ENCODE measurements at places on chromosomes 2 and 18. TPM values are rescaled to one million over a fixed set of nuclear protein-coding genes. Genes with fewer than 3 reads are reported as not detected.

DNA sequence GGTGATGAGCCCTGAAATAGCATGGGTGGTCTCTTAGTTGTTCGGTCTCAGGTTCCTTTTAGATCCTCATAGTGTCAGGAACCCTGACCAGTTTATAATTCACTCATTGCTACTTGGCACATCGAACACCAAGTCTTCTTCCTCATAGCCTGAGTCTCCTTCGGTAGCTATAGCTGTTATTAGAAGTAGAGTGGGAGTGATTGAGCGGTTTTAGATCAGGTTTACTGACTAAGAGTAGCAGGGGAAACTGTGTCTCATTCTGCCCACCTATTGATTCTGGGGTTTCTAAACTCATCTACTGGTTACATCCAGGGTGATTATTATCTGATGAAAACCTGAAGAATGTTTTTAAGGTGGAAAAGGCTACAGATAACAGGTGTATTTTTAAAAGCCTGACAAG lies 114.6 kb downstream of the SETBP1 start:
- H3K4me3 ChIP-seq = no peak overlapping the region
- no peaks in the 10 kb centered on the region for H3K27me3 ChIP-seq
- H3K36me3 ChIP-seq = no peaks in the 10 kb centered on the region

- H3K27ac ChIP-seq = no peak overlapping the region
- H3K4me3 ChIP-seq = no peak overlapping the region
- peak; percentile 27 for DNase-seq
Measured at GRCh38 chr2:48132271-48132625, 225.9 kb upstream of the FBXO11 start.

IL1B gene
- 27.4 TPM for total RNA-seq

GRCh38 chr2:95007031-95007609 lies 18.4 kb upstream of the MAL start:
- H3K4me1 ChIP-seq = no peaks in the 10 kb centered on the region
- H3K4me3 ChIP-seq = no peak overlapping the region
- no peak overlapping the region for H3K27ac ChIP-seq
- H3K36me3 ChIP-seq = no peaks in the 10 kb centered on the region

PSME4 gene
- 80.5 TPM for total RNA-seq

- H3K36me3 ChIP-seq = no peaks in the 10 kb centered on the region
- no peak overlapping the region for H3K27ac ChIP-seq
- peak overlapping the region; percentile 4 for H3K4me3 ChIP-seq
- no peaks in the 10 kb centered on the region for H3K4me1 ChIP-seq
Measured at GRCh38 chr2:228681426-228681825, 499.9 kb upstream of the SPHKAP start.

CXCR1 gene
- total RNA-seq = 1.3 TPM

DNA sequence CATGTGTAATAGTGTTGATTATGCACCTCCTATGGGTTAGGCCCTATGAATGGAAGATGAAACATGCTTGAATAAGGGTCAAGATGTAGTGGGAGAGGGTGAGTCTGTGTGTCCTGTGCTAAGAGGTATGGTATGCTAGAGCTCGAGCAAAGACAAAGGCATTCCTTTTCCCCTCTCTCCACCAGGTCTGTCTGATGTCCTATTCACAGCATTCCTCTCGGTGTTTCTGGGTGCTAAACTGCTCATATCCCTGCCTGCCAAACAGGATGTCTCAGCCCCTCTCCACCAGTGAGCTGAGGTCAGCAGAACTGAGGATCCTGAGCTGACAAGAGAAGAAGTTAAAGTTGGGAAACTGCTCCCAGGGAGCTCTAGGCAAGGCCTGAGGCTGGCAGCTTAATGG lies 344.9 kb downstream of the TSN start:
- H3K36me3 ChIP-seq = no peaks in the 10 kb centered on the region
- H3K27me3 ChIP-seq = no peaks in the 10 kb centered on the region
- H3K27ac ChIP-seq = no peak overlapping the region
- no peak overlapping the region for H3K4me3 ChIP-seq
- no peaks in the 10 kb centered on the region for H3K4me1 ChIP-seq
- DNase-seq = no peak

GLI2 gene
- total RNA-seq = 3.3 TPM

SLC40A1 gene
- 154 TPM for total RNA-seq

CLASP1 gene
- 44.5 TPM for total RNA-seq

FOXI3 gene
- total RNA-seq = not detected

GRCh38 chr18:5091741-5092140 lies 105.3 kb downstream of the AKAIN1 start:
- H3K4me3 ChIP-seq = no peak overlapping the region
- DNase-seq = no peak
- H3K27me3 ChIP-seq = no peaks in the 10 kb centered on the region
- no peaks in the 10 kb centered on the region for H3K4me1 ChIP-seq
- H3K27ac ChIP-seq = no peak overlapping the region

ZNF519 gene
- total RNA-seq = 8.4 TPM

DLX2 gene
- total RNA-seq = not detected

DNA sequence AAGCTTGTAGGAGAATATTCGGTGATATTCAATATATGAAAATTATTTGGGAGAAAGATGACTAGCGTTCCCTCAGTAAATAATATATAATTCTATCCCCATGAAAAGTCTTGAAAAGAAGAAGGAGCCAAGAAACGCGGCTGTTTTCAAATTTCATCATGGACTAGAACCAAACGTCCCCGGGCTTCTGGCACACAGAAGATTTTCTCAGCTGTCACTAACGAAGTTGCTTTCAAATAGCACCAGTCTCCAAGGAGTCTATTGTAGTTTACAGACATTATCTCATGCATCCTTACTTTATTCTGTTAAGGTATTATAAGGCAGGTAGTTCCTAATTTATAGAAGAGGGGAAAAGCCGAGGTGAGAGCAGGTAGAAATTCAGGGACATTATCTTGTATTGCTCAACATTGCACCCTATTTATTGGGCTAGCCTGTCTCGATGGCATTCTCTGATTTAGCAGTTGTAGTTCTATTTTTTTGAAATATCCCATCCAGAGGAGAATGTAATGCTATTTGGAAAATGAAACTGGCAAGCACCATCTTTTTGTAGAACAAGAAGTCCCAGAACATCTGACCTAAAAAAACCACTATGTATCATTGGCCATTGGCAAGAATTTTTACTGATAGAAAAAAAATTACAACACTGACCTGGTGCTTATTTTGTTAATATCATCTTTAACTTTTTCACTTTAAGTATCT lies 198.1 kb upstream of the RASGRP3 start:
- no peak overlapping the region for H3K4me3 ChIP-seq
- H3K27me3 ChIP-seq = no peaks in the 10 kb centered on the region
- H3K27ac ChIP-seq = peak overlapping the region; percentile 62
- no peaks in the 10 kb centered on the region for H3K36me3 ChIP-seq
- no peak for DNase-seq

MYO5B gene
- 25.4 TPM for total RNA-seq

ATIC gene
- total RNA-seq = 61.6 TPM

RFTN2 gene
- 7.0 TPM for total RNA-seq

GRCh38 chr2:13649918-13650317 lies 933.2 kb downstream of the TRIB2 start:
- no peaks in the 10 kb centered on the region for H3K36me3 ChIP-seq
- H3K4me1 ChIP-seq = no peaks in the 10 kb centered on the region
- DNase-seq = no peak
- no peak overlapping the region for H3K27ac ChIP-seq
- H3K4me3 ChIP-seq = no peak overlapping the region

DNA sequence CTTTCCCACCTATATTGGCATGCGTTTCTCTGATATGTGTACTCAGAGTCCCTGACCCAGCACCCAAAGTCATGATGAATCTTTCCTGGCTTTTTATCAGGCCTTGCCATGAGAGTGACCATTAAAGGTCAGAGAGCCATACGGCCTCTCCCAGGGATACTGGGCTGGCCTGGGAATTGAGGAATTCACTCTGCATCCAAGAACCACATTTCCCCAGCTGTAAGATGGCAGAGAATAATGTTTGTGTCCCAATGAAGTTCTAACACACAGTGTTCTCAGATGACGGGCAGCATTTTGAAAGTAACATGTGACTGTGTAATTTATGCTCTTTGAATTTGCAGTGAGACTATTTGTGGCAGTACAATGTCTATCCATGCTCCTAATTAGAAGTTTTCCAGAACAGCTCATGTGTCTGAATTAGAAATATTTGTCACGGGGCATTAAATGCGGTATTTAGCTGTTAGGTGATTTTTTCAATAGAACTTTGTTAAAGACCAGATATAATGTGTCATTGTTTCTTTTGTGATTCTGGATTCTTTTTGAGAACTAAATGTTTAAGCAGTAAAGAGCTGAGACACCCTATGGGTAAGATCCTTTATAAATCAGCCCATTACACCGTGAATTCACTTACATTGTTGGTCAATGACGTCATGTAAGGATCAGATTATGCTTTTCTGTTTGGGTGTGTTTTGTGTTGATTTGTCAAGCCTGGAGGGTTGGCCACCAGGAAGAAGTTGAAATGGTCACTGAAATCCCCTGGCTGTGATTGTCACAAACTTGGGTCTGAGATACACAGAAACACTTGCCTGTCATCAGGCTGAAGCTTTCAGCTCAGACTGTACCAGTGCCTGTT lies 7.3 kb upstream of the SLC3A1 start:
- H3K4me3 ChIP-seq = no peak overlapping the region
- no peak for DNase-seq
- no peaks in the 10 kb centered on the region for H3K36me3 ChIP-seq
- no peaks in the 10 kb centered on the region for H3K27me3 ChIP-seq
- no peaks in the 10 kb centered on the region for H3K4me1 ChIP-seq
- H3K27ac ChIP-seq = peak overlapping the region; percentile 27

- H3K4me3 ChIP-seq = no peak overlapping the region
- H3K27ac ChIP-seq = no peak overlapping the region
- H3K27me3 ChIP-seq = no peaks in the 10 kb centered on the region
- no peaks in the 10 kb centered on the region for H3K36me3 ChIP-seq
Measured at GRCh38 chr18:36200354-36200771, 13.1 kb downstream of the MOCOS start.

- no peaks in the 10 kb centered on the region for H3K27me3 ChIP-seq
- H3K4me1 ChIP-seq = peaks cover 30% of the 10 kb centered on the region
- H3K36me3 ChIP-seq = no peaks in the 10 kb centered on the region
- H3K27ac ChIP-seq = no peak overlapping the region
Measured at GRCh38 chr2:28658369-28658768, 93.3 kb upstream of the PPP1CB start.

- no peaks in the 10 kb centered on the region for H3K4me1 ChIP-seq
- H3K27me3 ChIP-seq = no peaks in the 10 kb centered on the region
- DNase-seq = no peak
- H3K27ac ChIP-seq = no peak overlapping the region
Measured at GRCh38 chr2:169272010-169272409, 90.3 kb downstream of the LRP2 start.

DNA sequence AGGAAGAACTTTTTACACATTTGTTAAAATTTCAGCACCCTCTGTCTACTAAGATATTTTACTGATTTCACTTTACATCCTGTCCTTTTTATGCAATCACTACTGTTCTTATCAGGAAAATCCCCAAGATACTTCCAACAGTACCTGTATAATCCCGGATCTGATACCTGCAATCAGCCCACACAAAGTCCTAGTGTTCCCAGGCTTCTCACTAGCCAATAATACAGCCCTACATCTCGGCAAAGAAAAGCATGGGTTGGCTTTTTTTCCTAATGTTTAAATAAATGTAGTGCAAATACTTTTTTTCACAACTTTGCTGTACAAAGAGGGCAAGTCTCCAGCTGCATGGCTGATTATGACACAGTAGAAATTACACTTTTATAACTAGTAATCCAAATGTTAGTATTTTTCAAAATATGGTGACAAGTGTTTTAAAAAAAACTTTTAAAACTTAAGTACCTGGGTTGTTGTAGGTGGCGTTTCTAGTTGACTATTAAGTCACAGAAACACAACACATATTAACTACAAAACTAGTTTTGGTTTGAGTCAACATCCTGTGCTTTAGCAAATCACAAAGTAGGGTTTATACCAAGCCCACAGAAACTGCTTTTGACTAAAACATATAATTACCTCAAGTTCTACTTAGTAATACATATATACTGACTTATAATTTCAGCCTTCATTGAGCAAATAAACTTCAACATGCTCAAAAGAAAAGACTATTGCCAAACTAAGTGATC lies 19.5 kb downstream of the CNOT11 start:
- H3K4me1 ChIP-seq = peaks cover 9% of the 10 kb centered on the region
- H3K27ac ChIP-seq = no peak overlapping the region
- DNase-seq = no peak
- no peak overlapping the region for H3K4me3 ChIP-seq
- peaks cover 32% of the 10 kb centered on the region for H3K36me3 ChIP-seq

GKN2 gene
- 37.7 TPM for total RNA-seq

DNA sequence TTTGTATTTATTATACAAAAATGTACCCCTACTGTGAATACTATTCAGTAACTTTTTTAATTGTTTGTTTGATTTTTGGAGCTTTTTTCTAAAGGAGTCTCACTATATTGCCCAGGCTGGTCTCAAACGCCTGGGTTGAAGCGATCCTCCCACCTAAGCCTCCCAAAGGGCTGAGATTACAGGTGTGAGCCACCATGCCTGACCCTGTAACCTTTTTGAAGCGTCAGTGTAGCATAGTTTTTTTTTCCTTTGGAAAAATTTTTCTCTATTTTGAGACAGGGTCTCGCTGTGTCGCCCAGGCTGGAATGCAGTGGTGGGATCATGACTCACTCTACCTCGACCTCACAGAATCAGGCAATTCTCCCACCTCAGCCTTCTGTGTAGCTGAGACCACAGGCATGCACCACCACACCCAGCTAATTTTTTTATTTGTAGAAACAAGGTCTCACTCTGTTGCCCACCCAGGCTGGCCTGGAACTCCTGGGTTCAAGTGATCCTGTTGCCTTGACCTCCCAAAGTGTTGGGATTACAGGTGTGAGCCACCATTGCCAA lies 2.0 kb downstream of the GMCL1 start:
- no peak overlapping the region for H3K4me3 ChIP-seq
- peaks cover 25% of the 10 kb centered on the region for H3K4me1 ChIP-seq
- no peak for DNase-seq
- H3K36me3 ChIP-seq = no peaks in the 10 kb centered on the region
- H3K27ac ChIP-seq = no peak overlapping the region

DNA sequence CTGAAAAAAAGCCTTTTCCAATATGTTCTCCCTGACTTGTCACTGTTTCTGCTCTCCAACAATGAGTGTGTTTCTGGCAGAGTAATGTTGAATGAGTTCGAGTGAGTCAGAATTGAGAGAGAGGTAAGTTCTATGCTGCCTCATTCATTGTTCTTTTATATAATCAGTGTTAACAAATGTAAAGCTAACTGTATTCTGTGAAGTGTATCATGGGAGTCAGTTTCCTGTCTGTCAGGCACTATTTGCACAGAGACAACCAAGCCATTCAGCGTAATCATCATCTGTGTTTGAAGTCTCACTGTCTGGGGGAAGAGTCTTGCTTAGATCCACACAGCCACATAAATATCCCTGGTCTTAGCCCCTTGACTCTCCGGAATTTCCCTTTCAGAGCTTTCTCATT lies 22.0 kb upstream of the UPP2 start:
- no peak overlapping the region for H3K27ac ChIP-seq
- no peaks in the 10 kb centered on the region for H3K27me3 ChIP-seq
- H3K36me3 ChIP-seq = no peaks in the 10 kb centered on the region

SERPINB3 gene
- 63.6 TPM for total RNA-seq

GRCh38 chr2:42336361-42336965 lies 24.6 kb downstream of the COX7A2L start:
- H3K27me3 ChIP-seq = no peaks in the 10 kb centered on the region
- no peaks in the 10 kb centered on the region for H3K36me3 ChIP-seq
- no peak for DNase-seq
- H3K4me3 ChIP-seq = no peak overlapping the region

GRCh38 chr2:44126106-44126797 lies 42.4 kb upstream of the PPM1B start:
- no peak overlapping the region for H3K27ac ChIP-seq
- no peaks in the 10 kb centered on the region for H3K4me1 ChIP-seq
- H3K4me3 ChIP-seq = no peak overlapping the region
- H3K36me3 ChIP-seq = no peaks in the 10 kb centered on the region
- no peak for DNase-seq

- no peaks in the 10 kb centered on the region for H3K36me3 ChIP-seq
- no peak overlapping the region for H3K4me3 ChIP-seq
- DNase-seq = peak; percentile 13
- no peaks in the 10 kb centered on the region for H3K27me3 ChIP-seq
- no peak overlapping the region for H3K27ac ChIP-seq
Measured at GRCh38 chr2:151354807-151355206, 2.6 kb upstream of the TNFAIP6 start.
